ENCODE measurements at places on chromosomes 7 and 10. TPM values are rescaled to one million over a fixed set of nuclear protein-coding genes. Genes with fewer than 3 reads are reported as not detected.
A peak's percentile ranks its signal among the peaks of the same experiment; 100 is the strongest.

GRCh38 chr7:99623702-99624447 is 7.1 kb downstream of the ZSCAN25 start:
- DNase-seq = peak; percentile 55

DNA sequence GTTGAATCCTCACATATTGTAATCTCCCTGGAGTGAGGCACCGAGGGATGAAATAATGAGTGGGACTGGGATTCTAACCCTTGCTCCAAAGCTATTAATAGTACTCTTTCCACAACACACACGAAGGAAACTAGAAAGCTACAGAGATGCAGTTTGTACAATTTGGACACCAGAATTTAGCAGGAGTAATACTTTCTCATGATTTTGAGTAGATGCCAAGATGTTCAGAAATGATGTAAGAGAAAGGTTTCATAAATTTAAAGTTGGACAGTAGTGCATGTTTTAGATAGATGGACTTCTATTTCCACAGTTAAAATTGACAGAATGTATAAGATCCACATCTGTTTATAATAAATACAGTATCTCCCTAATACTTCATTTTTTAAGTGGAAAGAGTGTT is 46.5 kb downstream of the PRR15 start:
- DNase-seq = no peak

- no peak for DNase-seq
Observed at GRCh38 chr10:6082496-6083395, 6.1 kb upstream of the RBM17 start.

The ASZ1 gene
- not detected for total RNA-seq

Data from activated naive CD8-positive, alpha-beta T cell treated with anti-CD3 and anti-CD28 coated beads, Interleukin-2, amount 10 ng/mL, durations not matched to agents 7 days and 5 days (primary cell).